ENCODE measurements at places on chromosomes 7 and 10.

DNA sequence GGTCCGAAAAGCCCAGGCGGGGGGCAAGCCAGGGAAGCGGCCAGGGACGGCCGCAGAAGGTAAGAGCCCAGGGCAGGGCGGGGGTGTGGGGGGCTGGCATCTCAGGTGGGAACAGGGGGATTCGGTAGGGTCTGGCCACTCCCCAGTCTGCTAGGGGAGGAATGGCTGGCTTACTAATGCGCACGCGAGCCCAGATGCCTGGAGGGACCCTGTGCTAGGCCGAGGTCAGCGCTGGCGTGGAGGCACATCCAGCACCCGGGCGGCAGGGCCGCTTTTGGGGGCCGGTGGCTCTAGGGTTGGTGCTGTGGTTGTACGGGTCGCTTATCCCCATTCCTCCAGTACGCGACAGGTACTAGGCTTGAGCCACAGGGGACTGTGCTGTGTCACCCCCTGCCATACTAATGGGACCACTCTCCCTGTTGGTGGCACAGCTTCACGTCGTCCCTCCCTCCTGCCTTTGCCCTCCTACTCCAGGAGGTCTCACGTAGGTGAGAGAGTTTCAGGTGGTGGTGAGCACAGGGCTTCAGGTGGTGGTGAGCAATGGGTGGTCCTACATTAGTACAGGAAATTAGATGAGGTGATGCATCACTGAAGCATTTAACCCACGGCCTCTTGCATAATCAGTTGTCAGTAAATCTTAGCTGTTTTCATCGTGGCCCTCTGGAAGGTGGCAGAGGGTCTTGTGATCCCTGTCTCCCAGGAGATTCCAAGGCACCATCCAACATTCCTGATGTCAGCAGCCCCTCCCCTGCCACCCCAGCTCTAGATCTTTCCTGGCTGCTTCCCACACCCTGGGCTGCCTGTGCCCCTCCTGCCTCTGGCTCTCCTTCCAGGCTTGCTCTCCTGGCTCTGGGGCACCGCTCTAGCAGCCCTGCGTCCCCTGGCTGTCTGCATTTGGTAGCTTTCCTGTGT lies 971 bp downstream of the AEBP1 start:
- no peak for DNase-seq

DNA sequence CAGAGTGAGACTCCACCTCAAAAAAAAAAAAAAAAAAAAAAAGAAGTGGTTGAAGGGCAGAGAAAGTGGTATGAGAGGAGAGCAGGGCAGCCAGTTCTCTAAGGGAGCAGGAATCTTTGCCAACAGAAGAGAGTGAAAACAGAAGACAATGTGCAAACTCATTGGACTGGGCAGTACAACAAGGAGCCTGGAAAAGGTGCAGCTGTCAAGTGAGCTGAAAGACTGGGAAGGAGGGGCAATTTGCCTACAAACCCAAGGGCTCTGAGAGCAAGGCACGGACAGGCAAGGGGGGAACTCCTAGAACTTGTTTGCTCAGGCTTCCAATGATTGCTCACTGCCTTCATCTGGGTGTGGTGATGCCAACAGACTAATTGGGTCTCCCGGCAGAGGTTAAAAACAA lies 9.5 kb downstream of the ACTR1A start:
- no peak for DNase-seq

DNA sequence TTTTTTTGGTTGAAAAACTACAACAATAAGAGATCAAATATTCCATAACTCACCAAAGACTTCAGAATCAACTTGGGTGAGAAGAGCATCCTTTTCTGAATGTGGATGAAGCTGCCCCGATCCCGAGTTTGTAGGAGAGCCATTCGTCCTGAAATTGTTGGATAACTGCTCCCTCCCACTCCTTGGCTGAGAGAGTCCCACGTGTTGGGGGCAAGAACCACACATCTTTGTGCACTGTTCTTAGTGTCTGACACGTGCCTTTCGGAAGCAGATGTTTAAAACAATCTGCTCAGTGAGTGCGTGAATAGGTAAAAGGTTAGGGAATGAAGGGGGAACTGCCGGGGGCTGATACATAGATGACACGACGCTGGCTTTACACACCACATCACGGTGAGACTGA lies 575.7 kb downstream of the PTPRN2 start:
- DNase-seq = no peak

- no peak for DNase-seq
Observed at GRCh38 chr7:35975851-35976454, 175.1 kb downstream of the SEPTIN7 start.

- no peak for DNase-seq
Observed at GRCh38 chr10:103983367-103983911, 16.5 kb downstream of the SLK start.

- DNase-seq = no peak
Observed at GRCh38 chr10:23319835-23320234, 24.8 kb downstream of the C10orf67 start.

GRCh38 chr10:124074501-124075109 lies 18.8 kb downstream of the CHST15 start:
- no peak for DNase-seq

GRCh38 chr7:37924491-37925041 lies 4.1 kb downstream of the EPDR1 start:
- DNase-seq = no peak

DNA sequence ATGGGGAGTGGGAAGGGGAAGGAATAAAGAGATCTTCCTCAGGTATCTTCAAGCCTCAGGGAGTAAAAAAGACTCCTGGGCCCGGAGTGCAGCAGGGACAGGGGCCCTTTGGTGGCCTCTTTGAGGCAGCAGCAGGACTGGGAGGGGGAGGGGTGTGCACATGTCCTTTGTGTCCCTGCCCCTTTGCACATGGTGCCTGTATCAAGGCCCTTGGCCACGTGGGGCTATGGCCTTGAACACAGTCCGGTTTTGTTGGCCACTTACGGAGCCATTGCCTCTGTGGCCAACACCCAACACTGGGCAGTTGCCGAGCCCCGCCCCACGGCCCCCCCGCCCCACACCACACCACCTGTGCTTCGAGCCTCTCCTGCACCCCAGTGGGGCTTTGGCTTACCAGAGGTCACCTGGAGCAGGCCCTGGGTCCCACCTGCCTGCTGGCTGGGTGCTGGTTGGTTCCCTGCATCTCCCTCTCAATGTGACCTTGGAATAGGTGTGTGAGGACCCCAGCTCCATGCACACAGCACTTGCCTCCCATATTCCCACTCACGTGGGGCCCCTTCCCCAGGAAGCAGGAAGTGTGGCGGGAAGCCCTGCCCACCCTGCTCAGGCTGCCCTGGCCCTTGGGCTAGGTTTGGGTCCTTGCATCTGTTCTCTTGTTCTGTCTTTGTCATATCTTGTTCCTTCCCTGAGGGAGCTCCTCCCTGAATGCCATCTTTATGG lies 5.4 kb downstream of the SAP25 start:
- no peak for DNase-seq

DNA sequence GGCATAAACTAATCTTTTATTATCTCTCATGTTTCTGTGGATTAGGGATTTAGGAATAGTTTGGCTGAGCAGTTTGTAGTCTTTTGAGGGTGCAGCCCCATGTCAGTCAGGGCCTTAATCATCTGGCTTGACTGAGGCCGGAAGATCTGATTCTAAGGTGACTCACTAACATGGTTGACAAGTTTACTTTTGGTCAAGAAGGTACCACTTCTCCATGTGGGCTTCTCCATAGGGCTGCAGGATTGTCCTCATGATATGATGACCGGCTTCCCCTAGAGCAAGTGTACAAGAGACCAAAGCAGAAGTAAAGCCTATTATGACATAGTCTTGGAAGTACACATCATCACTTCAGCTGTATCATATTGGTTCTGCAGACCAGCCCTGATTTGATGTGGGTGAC lies 45.9 kb upstream of the OIT3 start:
- DNase-seq = no peak

GRCh38 chr7:85776691-85777345 lies 590.0 kb upstream of the SEMA3D start:
- DNase-seq = no peak

- no peak for DNase-seq
Observed at GRCh38 chr10:82572744-82573143, 697.8 kb downstream of the NRG3 start.

GRCh38 chr10:112442063-112442462 lies 4.7 kb downstream of the ZDHHC6 start:
- DNase-seq = no peak

DNA sequence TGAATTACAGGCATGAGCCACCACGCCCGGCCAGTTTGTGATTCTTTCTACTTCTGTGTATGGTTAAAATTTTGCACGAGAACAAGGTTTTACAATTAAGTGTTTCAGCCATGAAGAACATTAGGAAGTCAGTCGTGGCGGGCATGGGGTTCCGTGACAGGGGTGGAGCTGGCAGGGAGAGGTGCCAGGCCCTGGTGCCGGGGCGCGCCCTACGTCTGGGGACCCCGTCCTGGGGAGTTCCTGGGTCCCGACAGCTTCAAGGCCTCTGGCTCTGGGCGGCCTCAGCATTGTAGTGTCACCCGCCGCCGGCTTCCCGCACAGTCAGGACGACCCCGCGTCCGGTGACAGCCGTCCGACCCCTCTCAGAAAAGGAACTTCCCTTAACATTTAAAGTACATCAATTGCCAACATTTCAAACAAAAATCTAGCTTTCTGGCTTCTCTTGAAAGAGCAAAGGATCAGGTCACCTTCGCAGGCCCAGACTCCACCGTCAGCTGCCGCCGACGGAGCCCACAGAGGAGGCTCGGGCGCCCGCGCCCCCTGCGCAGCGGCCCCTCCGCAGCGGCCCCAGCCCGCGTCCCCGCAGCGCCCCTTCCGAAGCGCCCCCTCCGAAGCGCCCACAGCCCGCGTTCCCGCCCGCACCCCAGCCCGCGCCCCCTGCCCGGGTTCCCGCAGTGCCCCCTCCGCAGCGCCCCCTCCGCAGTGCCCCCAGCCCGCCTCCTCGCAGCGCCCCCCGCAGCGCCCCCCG lies 23.2 kb upstream of the MKI67 start:
- DNase-seq = no peak

All from breast epithelium (tissue), 4 donors.